ENCODE measurements at places on chromosomes 1 and 21. TPM values are rescaled to one million over a fixed set of nuclear protein-coding genes. Genes with fewer than 3 reads are reported as not detected.

GRCh38 chr1:6148497-6149241 is 31.5 kb downstream of the CHD5 start:
- H3K4me1 ChIP-seq: peaks cover 16% of the 10 kb centered on the region
- H3K27me3 ChIP-seq: no peaks in the 10 kb centered on the region
- DNase-seq: peak; percentile 42
- no peak overlapping the region for H3K4me3 ChIP-seq
- H3K36me3 ChIP-seq: no peaks in the 10 kb centered on the region

The LHX8 gene
- not detected for total RNA-seq

The REN gene
- 3.1 TPM for total RNA-seq

DNA sequence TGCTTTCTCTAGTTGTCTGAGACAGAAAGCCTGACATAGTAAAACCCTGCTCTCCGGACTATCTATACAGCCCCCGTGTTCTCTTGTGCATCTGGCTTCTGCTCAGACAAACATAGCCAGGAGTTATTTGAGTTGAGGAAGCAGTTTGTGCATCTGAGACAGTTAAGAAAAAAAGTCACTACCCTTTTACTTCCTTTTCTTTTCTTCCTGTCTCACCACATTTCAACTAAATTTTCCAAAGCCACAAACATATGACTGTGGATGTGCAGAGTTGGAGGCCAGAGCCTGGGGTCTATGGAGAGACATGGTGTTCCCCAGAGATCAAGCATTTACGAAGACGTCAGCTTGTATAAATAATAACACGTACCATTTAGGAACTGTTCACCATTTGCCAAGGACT is 158.5 kb upstream of the FGGY start:
- H3K27me3 ChIP-seq: no peaks in the 10 kb centered on the region
- peak overlapping the region; percentile 75 for H3K27ac ChIP-seq
- no peaks in the 10 kb centered on the region for H3K36me3 ChIP-seq

The CFHR2 gene
- not detected for total RNA-seq

GRCh38 chr1:246159279-246160227 is 347.5 kb downstream of the SMYD3 start:
- no peak for DNase-seq
- no peaks in the 10 kb centered on the region for H3K27me3 ChIP-seq
- no peak overlapping the region for H3K27ac ChIP-seq
- no peak overlapping the region for H3K4me3 ChIP-seq
- peaks cover 52% of the 10 kb centered on the region for H3K4me1 ChIP-seq
- H3K36me3 ChIP-seq: no peaks in the 10 kb centered on the region

The PTBP2 gene
- 18.6 TPM for total RNA-seq

The GPR37L1 gene
- total RNA-seq: 0.04 TPM

- H3K36me3 ChIP-seq: peaks cover 8% of the 10 kb centered on the region
- no peaks in the 10 kb centered on the region for H3K27me3 ChIP-seq
- DNase-seq: no peak
Measured at GRCh38 chr21:46057111-46057709, 40.7 kb upstream of the COL6A2 start.
